ENCODE measurements at places on chromosomes 6 and 20.

DNA sequence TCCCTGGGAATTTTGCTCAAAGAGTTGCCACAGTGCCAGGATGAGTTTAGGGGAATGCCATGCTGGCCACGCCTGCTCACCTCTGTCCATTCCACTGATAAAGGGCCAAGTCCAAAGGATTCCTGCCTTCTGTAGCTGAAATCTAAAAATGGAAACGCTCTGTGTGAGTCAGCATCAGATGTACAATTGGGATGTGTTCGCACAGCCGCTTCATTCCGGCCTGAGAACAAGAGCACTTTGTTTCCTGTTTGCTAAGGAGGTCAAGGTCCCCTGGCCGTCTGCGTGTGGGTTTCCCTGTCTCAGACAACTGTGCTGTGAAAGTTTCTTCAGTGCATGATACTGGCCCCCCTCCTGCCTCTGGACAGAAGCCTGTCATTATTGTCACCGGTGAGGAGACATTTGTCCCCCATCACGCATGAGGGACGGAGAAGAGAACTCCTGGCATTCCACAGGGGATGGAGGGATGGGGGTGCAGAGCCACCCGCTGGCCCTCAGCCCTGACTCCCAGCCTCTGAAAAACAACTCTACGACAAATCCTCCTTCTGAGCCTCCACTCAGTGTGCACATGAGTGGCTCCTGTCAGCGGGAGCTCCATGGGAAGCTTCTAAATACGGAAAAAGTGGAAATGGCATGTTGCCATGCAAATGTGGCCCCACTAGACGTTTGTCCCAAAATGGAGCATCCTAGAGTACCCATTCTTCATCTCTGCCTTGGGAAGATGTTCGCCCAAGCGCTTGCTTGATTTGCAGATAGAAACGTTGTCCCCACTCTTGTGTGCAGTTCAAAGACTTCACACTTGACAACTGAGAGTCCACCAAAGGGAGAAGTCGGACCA, 143.5 kb upstream of the AFDN start:
- DNase-seq = no peak

- no peak for DNase-seq
Observed at GRCh38 chr6:13429406-13429753, 58.0 kb downstream of the GFOD1 start.

DNA sequence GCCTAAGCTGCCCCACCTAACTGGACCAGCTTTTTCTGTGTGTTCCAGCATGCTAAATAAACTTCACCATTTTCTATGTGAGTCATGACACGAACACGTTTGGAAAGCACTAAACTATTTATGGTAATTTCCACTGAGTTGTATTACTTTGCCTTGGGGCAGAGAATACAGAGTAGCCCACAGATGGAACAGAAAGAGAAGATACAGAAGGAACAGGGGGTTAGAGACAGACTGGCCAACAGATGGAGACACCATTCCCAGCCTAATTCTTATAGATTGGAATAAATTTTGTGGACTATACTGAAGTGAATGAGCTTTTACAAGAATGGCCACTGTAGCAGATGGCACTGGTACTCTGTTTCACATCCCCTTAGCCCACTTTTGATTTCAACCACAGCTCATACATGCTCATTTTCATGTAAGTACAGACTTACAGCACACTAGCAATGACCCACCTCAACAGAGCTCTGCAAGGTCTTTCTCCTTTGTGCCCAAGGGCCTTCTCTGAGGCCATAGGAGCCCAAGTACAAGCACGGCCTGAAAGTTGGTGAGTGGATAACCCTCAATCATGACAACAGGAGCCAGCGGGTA, 13.1 kb upstream of the NT5DC1 start:
- no peak for DNase-seq

- no peak for DNase-seq
Observed at GRCh38 chr20:33828326-33828844, 17.2 kb downstream of the CHMP4B start.

GRCh38 chr6:6943421-6943820, 164.3 kb upstream of the RREB1 start:
- DNase-seq = no peak

DNA sequence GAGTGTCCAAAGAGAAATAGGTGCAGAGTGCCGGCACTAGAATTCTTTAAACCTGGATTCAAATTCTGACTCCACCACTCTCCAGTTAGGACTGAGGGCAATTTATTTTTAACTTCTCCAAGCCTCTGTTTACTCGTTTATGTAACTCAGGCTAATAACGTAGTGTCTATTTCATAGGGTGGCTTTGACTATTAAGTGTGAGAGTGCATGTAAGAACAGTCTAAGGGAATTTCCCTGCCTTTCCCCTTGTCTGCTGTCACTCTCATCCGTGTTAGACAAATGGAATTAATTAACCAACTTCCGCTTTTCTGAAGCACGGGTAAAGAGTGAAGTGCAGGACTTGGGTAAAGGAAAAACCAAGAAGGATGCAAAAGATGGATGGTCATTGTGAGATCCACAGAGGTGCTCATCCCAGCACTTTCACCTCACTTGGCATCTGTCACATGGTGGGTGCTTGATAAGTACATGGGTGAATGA, 4.1 kb upstream of the ZKSCAN8 start:
- no peak for DNase-seq

- DNase-seq = no peak
Observed at GRCh38 chr20:53210931-53211330, 238.8 kb downstream of the TSHZ2 start.

GRCh38 chr20:50792708-50793574, 1.9 kb upstream of the BCAS4 start:
- no peak for DNase-seq

- DNase-seq = no peak
Observed at GRCh38 chr20:24773751-24774201, 175.3 kb upstream of the CST7 start.

Data from activated T-cell treated with anti-CD3 and anti-CD28 coated beads for 1 hour (primary cell).